ENCODE measurements at places on chromosomes 3 and 15. TPM values are rescaled to one million over a fixed set of nuclear protein-coding genes. Genes with fewer than 3 reads are reported as not detected.

ATP8B4 gene
- 0.54 TPM for total RNA-seq

THRB gene
- under 0.01 TPM for total RNA-seq

SLC6A11 gene
- total RNA-seq: not detected

GOLGA8J gene
- total RNA-seq: not detected

P3H2 gene
- 74.4 TPM for total RNA-seq

LMAN1L gene
- not detected for total RNA-seq

MAP3K13 gene
- 17.6 TPM for total RNA-seq

IL17RB gene
- under 0.01 TPM for total RNA-seq

CSTA gene
- total RNA-seq: not detected

CPA3 gene
- not detected for total RNA-seq

ATP13A4 gene
- total RNA-seq: not detected

LSAMP gene
- total RNA-seq: 8.1 TPM

CACNA2D2 gene
- total RNA-seq: not detected

MINDY4B gene
- total RNA-seq: not detected

SPINT1 gene
- total RNA-seq: 0.56 TPM

CSPG4 gene
- total RNA-seq: 12.4 TPM

CD96 gene
- 0.28 TPM for total RNA-seq

CHRD gene
- under 0.01 TPM for total RNA-seq

ALG1L2 gene
- not detected for total RNA-seq

SMCO1 gene
- not detected for total RNA-seq

HCN4 gene
- not detected for total RNA-seq

CCR9 gene
- not detected for total RNA-seq

CPOX gene
- total RNA-seq: 20.3 TPM
